Stimulated activated CD8-positive, alpha-beta memory T cell treated with anti-CD3 and anti-CD28 coated beads, Interleukin-4, amount 100 ng/mL, for 1 hour (primary cell): ENCODE measurements at places on chromosomes 7 and 10.

GRCh38 chr10:95513941-95514392, 47.2 kb downstream of the SORBS1 start:
- DNase-seq = no peak

GRCh38 chr7:80220022-80220634, 85.5 kb downstream of the GNAI1 start:
- DNase-seq = no peak

GRCh38 chr7:40805361-40805760, 670.6 kb downstream of the SUGCT start:
- no peak for DNase-seq

GRCh38 chr7:64775289-64775688, 18.9 kb upstream of the ZNF138 start:
- DNase-seq = no peak

DNA sequence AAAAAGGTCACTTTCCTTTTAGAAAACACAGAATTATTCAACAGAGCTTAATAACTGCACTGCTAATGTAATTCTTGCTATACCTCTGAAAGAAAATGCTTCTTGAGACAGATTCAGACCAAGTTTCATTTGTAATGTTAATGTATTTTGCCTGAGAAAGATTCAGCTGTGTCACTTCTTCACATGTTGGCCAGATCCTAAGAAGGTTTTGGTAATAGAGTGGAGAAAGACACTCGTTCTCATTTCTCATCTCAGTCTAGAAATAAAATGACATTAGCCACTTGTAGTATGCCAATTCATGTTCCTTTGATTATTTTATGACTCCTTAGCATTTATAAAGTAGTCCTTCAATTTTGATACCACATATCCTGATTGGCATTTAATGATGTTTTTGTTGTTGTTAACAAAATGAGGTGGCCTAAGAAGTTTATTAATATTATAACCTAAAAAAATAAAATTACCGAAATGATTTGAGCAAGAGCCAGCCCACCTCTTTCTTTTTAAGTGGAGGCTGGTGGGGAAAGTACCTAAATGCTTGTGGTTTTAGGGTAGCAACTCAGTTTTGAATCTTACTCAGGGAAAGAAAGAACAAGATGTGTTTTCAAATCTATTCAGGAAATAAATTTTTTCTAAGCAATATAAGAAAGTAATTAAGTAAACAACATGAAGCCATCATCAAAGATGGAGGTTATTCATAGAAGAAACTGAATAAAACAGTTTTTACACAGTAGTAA, 16.4 kb upstream of the ELAPOR2 start:
- DNase-seq = no peak

- no peak for DNase-seq
These were observed at the start of gene COL26A1 for GRCh38 chr7:101362334-101363195. COL26A1 (plus strand) TSS chr7:101362875; CDS start chr7:101363033, 158 bp downstream.

DNA sequence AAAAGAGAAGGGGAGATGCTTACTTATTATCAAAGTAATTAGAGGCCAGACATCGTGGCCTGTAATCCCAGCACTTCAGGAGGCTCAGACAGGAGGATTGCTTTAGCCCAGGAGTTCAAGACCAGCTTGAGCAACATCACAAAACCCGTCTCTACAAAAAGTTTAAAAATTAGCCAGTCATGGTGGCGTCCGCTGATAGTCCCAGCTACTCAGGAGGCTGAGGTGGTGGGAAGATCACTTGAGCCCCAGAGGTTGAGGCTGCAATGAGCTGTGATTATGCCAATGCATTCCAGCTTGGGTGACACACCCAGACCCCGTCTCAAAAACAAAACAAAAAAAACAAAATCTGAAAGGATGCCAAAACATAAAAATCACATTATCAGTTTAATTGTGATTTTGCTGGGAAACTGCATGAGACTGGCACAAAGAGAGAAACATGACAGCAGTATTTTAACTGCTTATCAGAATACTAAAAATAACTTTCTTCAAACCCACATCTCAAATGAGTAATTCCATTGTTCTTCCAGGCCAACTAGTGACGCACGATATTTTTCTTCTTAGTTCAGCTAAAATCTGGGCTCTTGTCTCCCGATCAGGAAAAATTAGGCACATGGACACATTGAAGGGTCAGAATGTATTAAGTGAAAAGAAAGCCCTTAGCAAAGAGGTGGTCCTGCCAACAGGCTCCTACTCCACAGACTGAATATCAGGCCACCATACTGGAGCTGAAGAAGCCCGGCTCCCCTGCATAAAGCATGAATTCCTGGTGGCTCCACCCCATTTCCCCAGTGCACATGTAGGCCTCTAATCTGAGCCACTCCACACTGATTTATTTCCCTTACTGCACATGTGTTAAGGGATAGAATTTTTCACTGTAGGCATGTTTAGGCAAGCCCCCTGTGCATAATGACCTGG, 9.6 kb upstream of the CCM2 start:
- no peak for DNase-seq

DNA sequence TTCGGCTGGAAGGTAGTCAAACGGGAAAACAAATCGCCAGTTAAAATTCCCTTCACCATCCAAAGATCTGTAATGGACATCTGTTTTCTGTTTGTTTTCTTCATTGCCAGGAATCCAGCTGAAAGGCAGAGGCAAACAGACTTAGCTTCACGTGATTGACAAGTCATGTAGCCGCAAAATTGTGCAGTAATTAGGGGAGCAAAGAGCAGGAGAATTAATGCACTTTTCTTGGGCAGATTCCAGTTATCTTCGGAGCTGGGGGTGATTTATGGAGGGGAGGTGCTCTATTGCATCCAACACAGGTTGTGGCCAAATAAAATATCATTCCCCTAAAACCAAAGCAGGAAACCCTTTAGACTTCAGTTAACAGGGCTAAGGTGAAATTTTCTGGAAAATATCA, 162.2 kb downstream of the MYOF start:
- DNase-seq = no peak

DNA sequence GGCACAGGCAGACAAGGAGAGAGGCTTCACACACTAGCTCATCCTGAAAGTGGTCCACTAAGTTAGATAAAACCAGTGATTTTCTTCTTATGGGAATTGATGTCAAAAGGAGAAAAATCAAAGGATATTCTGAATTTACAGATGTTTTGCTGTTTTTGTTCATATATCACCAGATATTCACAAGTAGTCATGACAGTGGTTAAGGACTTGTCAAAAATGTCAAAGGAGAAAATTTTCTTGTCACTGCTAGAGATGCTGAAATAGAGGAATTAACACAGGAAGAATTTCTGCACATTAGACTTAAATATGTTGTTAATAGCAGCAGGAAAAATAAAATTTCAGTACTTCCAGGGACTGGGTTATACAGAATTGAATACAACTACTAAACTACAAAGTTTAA, 78.3 kb downstream of the PRTFDC1 start:
- no peak for DNase-seq

GRCh38 chr10:12165999-12166775, 29.5 kb downstream of the NUDT5 start:
- no peak for DNase-seq

DNA sequence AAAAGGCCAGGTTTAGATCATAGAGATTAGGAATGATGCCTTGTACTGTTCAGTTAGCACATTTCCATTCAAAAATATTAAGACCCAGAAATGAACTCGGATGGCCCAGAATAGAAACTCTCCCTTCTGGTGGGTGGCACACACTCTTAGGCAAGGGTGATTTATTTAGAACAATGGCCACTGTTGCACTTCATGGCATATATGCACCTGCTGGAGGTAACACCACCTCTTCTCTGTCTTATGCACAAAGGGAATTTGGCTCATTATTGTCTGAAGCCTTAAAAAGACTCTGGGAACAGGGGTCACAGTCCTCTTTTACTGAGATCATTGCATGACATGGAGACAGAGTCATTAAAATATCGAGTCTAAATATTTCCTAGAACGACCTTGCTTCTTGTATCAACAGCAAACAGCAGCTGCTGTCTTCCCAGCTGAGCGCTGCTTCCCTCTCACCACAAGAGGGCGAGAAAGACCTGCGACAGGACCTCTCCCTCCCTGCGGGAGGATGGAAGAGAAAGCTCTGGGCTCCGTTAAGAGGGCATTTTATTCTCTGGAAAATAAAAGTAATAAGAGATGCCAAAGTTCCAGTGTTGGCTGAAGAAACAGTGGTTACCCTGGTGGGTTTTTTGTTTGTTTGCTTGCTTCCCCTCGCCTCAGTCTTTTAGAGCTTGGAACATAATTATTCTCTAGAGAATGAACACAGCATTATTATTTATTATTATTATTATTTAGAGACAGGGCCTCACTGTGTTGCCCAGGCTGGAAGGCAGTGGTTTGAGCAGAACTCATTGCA, 13.5 kb upstream of the BAMBI start:
- DNase-seq = peak; percentile 40

DNA sequence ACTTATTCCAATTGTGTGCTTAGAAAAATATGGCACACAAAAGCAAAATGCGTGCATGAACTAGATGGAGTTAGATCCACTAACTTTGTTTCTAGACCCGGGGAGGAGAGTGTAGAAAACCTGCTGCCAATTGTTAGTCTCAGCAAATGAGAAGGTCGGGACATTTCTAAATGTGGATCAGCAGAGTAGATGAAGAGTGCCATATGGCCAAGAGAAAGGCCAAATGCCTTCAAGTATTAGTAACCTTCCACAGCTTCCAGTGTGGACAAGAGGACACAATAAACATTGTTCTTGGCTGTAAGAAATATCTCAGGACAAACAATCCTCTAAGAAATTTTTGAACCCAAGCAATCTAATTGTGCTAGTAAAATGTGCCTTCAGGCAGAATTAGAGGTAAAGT, 690.3 kb downstream of the REEP3 start:
- no peak for DNase-seq

DNA sequence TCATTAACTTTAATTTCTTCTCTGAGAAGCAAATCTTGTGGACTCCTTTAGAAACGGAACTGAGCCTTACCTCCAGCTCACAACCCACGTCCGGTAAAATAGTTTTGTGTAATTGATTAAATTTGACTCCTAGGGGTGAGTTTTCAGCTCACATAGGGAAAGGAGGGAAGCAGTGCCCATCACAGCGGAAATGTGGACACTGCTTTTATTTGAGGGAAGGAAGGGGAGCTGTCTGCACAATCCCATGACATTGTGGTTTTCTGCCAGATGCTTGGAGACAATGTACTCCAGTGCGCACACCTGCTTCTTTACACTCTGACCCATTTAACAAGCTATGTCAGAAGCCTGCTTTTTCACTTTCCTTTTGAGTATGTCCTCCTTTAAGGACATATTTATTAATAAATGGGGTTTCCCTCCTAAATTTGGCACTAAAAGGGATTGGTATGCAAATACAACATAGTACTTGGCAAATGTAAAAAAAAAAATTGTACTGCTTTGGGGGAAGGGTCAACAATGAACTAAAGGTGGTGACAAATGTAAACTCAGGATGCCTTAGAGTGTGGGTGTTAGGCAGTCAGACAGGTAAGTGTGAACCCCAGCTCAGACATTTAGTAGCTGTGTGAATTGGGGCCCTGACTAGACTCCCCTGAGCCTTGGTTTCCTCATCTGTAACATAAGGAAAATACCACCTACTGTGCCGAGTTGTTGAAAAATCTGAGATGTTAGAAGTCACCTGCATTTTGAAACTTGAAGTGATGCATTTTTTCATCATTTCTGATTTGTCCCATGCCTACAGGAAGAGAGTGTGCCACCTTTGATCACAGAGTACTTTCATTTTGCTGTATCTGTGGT, 90.2 kb upstream of the KLF6 start:
- no peak for DNase-seq

- DNase-seq = no peak
These were observed 92.7 kb downstream of the EEPD1 start for GRCh38 chr7:36245684-36246299.

DNA sequence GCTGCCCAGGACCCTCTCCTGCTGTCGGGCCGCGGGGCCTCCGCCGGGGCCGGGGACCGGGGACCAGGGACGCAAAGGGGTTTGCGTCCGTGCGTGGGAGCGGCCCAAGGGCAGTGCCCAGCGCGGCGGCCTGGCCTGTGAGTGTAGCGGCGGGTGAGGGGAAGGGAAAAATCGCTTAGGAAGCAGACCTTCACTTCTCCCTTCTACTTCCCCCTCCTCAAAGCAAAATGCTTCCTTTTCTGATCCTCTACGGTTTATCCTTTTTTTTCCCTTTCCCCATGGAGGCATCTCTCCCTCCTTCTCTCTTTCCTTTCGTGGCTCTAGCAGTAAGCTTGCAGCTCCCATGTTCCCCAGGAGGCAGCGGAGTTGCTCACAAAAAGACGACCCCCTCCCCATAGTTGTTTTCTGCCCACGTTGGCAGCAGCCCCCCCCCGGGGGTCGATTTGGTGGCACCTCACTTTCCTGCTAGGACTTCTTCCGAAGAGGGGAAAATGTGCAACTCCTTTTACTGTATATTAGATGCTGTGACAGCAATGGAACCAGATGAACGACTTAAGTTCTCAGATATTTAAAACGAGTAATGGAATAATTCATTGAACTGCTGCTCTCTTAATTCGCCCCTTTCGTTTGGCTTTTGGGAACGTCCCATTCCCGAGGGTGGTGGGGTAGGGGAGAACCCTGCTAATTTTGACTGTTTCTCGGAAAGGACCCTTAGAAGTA, 724 bp downstream of the CAPZA2 start:
- DNase-seq = no peak

GRCh38 chr7:114806590-114807162, 115.2 kb upstream of the MDFIC start:
- DNase-seq = no peak

- DNase-seq = no peak
These were observed 19.7 kb downstream of the ESYT2 start for GRCh38 chr7:158809596-158809995.

GRCh38 chr10:24723386-24723787, 300 bp downstream of the ARHGAP21 start:
- DNase-seq = no peak

DNA sequence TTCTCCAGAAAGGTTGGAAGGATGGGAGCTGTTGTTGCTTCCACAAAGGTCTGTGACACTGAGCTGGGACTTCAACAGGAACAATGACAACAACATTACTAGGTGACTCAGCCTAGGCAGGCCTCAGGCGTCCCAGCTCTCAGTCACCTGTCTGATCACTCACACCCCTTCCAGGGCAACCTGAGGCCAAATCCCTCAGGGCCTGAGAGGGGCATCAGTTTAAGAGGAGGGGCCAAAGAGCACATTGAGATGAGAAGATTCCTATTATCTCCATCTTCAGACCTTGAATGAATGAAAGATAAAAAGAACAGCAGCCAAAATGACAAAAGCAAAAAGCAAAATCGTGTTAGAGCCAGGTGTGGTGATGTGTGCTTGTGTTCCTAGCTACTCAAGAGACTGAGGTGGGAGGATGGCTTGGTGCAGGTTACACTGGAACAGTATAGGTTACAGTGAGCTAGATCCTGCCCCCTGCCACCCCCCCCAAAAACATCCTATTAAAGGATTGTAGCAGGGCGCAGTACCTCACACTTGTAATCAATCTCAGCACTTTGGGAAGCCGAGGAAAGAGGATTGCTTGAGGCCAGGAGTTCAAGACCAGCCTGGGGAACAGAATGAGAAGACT, at the start of gene ATG9B:
Gene ATG9B (minus strand): TSS at position 60 of the 622 bp plus-strand sequence. CDS start 71 bp downstream, outside the sequence.
- no peak for DNase-seq

GRCh38 chr7:116837586-116837985, 24.8 kb upstream of the CAPZA2 start:
- no peak for DNase-seq

GRCh38 chr7:139594911-139595476, 71.5 kb downstream of the CLEC2L start:
- no peak for DNase-seq

- peak; percentile 49 for DNase-seq
These were observed 90.1 kb downstream of the EPC1 start for GRCh38 chr10:32256613-32257437.
